T-helper 2 cell treated with Interferon-gamma antibody and Interleukin-4, amounts not matched to agents 5 μg/mL and 100 μg/mL, for 36 hours (primary cell): ENCODE measurements at places on chromosomes 6 and 20.
A peak's percentile ranks its signal among the peaks of the same experiment; 100 is the strongest.

- no peak for DNase-seq
These were observed 10.5 kb downstream of the THBS2 start for GRCh38 chr6:169243186-169243585.

DNA sequence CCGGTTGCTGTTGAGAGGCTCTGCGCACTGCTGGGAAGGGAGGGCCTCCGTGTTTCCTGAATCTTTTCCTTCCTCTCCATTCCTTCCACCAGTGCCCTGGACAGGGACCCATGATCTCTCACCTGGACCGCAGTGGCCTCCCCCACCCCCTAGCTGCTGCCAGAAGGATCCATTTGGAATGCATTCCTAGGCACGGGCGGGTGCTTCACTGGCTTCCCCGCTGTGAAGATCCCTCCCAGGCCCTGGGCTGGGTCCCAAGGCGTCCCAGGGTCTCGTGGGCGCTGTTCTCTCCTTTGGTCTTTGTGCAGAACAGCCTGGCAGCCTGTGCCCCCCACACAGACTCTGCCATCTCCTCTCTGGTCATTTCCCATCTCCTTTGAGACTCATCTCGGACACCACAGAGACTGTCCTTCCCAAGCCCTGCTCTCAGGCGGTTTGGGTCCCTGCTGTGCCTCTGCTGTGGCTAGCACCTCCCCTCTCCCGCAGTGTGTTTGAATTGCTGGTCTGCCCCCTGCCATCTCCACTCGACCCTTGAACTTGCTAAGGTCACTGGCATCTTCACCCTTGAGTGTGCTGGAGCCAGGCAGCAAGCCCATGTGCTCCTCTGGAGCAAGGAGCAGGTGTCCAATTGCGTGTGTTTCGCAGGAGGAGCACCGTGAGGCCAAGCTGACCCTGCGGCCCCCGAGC, 59.0 kb downstream of the TCP11 start:
- no peak for DNase-seq

DNA sequence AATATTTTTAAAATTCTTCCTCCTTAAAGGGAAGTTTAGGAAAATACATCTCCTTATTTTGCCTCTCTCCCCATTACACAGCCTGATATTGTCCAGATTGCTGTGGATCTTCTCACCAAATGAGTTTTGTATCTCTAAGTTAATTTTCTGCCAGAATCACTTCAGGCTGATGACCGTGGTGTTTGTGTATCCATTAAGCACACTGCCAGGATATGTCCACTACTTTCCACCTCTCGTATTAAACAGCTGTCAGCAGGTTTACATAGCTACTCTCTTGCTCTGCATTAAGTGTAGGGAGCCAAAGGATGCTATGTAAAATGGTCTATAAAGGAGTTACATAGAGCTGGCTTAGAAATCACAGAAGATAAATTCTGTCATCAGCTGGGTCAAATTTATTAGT, 201.1 kb downstream of the ZFAND3 start:
- no peak for DNase-seq

DNA sequence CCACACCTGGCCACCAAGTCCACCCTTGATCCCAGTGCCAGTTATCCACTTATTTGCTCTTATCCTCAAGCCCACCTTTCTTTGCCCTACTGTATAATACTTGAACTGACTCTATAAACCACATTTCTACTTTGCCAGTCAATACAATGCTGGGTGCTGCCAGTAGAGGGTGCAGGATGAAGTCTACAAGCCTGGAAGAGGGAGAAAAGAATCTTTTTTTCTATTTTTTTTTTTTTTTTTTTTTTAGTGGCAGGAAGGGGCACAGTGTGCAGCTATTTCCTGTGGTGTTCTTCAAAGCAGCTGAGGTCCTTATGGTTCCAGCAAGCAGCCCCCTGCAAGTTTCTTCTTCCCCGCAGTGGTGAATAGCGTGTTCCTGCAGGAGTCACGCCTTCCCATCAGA, 22.2 kb upstream of the GABRR1 start:
- DNase-seq, result no peak

GRCh38 chr6:33288921-33289783, at the start of the genes PFDN6 and WDR46:
TSS of gene PFDN6 (plus strand) at chr6:33289601. CDS start at chr6:33289857, 256 bp downstream.
TSS of gene WDR46 (minus strand) at chr6:33289239. CDS start at chr6:33289170, 69 bp downstream.
- peak; percentile 82 for DNase-seq
